ENCODE measurements at places on chromosomes 16 and 17.
A peak's percentile ranks its signal among the peaks of the same experiment; 100 is the strongest.

GRCh38 chr17:614653-615546, 99.7 kb downstream of the VPS53 start:
- DNase-seq = no peak

DNA sequence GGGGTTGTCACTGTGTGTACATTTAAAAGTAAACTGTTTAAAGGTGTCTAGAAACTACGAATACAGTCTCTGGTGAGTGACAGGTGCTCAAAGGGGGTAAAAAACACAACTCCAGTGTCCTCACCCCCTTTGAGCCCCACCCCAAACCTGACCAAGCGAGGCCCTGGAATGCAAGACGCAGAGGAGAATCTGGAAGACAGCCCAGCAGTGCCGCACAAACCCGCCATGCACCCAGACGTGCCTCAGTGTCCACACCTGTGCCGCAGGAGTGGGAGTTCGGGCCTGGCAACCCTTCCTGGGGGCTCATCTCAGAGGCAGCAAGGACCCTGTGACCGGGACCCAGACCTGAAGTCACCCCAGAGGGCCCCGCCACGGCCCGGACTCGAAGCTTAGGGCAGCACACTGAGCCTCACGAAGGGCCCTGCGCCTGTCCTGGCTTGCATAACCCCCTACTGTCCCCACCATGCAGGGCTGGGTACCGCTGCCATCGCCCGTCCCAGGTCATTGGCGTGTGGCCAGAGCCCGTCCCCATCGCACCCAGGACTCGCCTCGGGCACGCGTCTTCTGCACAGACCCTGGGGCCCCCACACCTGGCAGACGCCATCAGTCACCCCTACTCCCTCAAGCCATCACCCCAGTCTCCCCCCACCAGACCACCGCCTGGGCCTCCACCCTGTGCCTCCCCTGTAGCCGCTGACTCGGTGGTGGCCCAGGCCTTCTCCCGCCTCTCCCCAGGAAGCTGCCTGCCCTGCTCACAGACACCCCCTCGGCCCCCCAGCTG, 33.0 kb upstream of the ZC3H18 start:
- peak; percentile 10 for DNase-seq

GRCh38 chr16:46728806-46729205, 19.3 kb downstream of the MYLK3 start:
- no peak for DNase-seq

- DNase-seq = no peak
These were observed 3.6 kb downstream of the CRAMP1 start for GRCh38 chr16:1615761-1616160.

DNA sequence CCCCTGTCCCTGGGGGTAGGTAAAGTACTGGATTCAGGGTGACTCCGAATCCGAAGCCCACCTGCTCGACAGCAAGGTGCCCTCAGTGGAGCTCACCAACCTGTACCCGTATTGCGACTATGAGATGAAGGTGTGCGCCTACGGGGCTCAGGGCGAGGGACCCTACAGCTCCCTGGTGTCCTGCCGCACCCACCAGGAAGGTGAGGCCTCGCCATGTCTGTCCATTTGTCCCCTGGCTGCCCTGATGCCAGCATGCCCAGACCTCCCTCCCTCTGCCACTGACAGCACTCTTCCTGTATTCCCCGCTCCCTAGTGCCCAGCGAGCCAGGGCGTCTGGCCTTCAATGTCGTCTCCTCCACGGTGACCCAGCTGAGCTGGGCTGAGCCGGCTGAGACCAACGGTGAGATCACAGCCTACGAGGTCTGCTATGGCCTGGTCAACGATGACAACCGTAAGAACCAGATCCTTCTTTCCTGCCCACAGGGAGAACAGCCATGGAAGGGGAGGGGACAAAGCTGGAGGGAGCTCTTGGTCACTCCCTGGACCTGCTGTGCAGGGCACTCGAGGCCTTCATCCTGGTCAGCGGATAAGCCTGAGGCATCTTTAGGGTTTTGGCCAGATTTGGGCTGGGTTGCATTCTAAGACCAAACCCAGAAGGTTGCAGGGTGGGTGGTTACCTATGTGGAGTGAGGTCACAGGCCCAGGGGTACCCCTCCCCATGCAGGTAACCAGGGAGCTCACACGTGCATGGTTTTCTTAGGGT, 14.2 kb downstream of the GALK1 start:
- no peak for DNase-seq

Data from retina (tissue), 1 donor.